T-helper 17 cell (primary cell): ENCODE measurements at places on chromosomes 1 and 21. TPM values are rescaled to one million over a fixed set of nuclear protein-coding genes. Genes with fewer than 3 reads are reported as not detected.

GRCh38 chr1:4510276-4510691, 144.1 kb upstream of the AJAP1 start:
- DNase-seq: no peak

DNA sequence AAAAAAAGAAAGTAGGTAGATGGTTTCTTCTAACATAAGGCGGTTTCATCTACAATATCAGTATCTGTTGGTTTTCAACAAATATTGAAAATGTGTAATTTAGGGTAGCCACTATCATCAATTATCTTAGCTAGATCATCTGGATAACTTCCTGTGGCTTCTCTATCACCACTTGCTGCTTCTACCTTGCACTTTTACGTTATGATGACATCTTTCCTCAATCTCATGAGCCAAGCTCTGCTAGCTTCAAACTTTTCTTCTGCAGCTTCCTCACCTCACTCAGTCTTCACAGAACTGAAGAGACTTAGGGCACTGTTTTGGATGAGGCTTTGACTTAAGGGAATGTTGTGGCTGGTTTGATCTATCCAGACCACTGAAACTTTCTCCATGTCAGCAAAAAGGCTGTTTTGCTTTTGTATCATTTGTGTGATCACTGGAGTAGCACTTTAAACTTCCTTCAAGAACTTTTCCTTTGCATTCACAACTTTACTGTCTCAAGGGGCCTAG, 144.9 kb upstream of the HP1BP3 start:
- DNase-seq: no peak

DNA sequence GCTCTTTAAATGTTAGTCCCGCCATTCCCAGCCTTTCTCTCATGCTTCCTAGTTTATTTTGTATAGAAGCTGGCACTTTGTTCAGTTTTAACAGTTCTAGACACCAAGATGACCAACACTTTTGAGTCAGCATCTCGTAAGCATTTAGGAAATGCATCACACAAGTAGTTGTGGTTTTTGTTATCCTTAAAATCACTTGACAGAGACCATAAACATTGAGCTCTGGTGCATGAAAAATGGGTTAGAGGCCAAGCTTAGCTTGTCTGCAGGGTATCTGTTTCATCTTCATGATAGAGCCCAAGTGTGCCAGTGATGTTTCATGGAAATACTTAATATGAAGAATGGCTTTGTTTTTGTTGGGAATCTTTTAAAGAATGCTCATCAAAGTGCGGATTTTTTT, 159.7 kb downstream of the DISP1 start:
- DNase-seq: no peak

CELA2B gene
- total RNA-seq: not detected

GRCh38 chr21:46038871-46039397, 57.4 kb downstream of the COL6A1 start:
- DNase-seq: no peak

- DNase-seq: no peak
These were observed 122.0 kb downstream of the UCHL5 start for GRCh38 chr1:192937128-192937527.

OR1C1 gene
- total RNA-seq: not detected

UBASH3A gene
- 49.5 TPM for total RNA-seq

DNA sequence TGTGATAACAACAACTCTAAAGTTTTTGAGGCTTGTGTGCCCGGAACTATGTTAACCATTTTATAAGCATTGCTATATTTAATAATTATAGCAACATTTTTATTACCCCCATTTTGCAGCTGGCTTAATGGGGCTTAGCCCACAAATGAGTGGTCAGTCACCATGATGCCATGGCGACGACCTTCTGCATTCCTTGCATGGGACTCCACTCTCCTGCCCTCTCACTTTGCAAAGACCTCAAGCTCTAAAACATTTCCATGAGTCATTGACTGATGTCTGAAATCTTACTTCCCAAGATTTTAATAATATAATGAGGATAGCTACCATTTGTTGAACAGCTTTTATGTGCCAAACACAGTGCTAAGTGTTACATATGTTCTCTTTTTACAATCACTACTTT, 15.4 kb downstream of the NGF start:
- no peak for DNase-seq

DNA sequence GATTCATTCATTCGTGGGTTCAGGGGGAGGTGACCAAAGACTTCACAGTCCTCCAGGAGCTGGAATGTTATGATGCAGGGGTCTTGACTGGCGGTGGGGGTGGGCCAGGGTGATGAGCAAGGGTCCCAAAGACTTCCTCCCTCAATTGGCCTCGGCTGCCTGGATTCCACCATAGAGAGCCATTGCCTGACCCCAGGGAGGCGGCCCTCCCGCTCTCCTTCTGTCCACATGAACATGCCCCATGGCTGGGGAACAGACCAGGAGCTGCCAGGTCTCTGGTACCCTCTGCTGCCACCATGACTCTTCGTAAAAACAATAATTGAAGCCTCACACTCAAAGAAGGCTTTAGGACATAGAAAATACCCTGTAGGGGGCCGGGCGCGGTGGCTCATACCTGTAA, 102.5 kb upstream of the CASZ1 start:
- no peak for DNase-seq

- DNase-seq: no peak
These were observed 16.8 kb downstream of the CFAP45 start for GRCh38 chr1:159883134-159883533.

- no peak for DNase-seq
These were observed 328.9 kb downstream of the PTBP2 start for GRCh38 chr1:97050506-97050905.

DNA sequence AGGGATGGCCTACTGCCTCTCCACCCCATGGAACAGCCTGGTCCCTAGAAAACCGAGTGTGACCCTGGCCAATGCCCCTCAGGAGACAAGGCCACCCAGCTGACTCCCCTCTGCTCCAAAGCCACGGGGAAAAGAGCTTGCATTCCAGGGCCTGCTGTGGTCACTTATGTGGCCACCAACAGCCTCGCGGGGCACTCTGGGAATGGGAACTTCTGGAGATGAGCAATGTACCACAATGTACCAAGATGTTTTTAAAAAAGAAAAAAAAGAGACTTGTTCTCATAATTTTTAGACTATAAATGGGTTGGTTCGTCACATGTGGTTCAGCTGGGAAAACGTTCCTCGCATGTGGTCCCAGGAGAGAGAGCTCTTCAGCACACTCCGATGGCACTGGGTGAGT, 62.8 kb downstream of the SLC66A1 start:
- DNase-seq: no peak

TFF1 gene
- not detected for total RNA-seq

DNA sequence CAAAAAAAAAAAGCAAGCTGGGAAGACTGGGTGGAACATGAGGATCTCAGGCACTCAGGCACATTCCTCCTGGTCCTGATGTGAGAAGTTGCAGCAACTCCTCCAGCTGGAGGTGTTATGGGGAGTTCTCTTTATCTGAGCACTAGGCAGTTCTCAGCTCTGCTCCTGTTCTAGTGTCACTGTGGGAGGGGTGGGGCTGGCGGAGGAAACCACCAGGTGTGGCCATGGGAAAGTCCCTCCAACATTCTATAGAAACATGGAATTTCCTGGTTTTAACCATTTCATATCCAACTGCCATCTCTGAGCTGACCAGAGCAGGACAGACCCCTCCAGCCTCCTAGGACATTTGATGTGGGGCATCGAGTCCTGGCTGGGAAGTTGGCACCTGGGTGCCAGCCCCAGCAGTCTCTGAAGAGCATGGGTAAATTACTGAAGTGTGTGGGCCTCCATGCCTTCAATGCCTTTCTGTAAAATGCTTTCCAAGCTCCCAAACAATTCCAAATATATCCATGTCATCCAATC, 804 bp upstream of the IKBKE start:
- no peak for DNase-seq

GRCh38 chr1:42177541-42177981, 13.0 kb upstream of the GUCA2A start:
- DNase-seq: no peak

DNA sequence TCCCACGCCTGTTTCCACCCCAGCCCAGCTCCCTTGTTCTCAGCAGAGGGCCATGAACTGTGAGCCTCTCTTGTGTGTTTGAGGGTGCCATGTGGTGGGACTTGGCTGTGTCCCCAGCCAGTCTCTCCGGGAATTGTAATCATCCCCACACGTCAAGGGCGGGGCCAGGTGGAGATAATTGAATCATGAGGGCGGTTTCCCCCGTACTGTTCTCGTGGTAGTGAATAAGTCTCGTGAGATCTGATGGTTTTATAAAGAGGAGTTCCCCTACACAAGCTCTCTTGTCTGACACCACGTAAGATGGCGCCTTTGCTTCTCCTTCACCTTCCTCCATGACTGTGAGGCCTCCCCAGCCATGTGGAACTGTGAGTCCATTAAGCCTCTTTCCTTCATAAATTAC, 57.2 kb upstream of the COL6A2 start:
- DNase-seq: no peak

DNA sequence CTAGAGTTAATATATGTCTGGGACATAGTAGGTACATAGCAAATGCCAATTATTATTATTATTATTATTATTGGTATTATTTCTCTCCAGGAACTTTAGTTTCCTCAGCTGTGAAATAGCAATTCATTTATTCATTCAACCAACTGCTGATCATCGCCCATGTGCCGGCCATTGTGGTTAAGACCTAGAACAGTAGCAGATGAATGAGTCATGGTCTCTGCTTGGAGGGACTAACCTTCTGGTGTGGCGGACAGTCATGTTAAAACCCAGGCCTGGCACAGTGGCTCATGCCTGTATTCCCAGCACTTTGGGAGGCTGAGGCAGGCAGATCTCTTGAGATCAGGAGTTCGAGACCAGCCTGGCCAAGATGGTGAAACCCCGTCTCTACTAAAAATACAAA, 23.8 kb upstream of the LDLRAP1 start:
- no peak for DNase-seq

GRCh38 chr1:6026095-6026809, 19.4 kb upstream of the KCNAB2 start:
- peak; percentile 87 for DNase-seq

LIN28A gene
- total RNA-seq: not detected

SERTAD4 gene
- not detected for total RNA-seq

HCRTR1 gene
- not detected for total RNA-seq

DNA sequence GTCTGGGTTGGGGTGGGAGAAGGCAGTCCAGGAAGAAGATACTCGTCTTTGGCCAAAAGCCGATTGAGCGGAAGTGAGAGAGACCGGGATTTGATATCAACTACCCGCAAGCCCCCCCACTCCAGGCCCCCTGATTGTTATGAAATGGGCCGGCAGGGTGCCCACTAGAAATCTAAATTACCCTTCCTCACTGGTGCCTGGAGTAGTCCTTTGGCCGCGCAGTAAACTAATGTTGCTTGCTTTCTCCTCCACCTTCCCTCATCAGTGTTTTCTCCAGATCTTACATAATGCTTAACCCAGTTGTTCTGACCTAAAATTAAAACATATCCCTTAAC, 119.2 kb upstream of the BARHL2 start:
- DNase-seq: no peak

DNA sequence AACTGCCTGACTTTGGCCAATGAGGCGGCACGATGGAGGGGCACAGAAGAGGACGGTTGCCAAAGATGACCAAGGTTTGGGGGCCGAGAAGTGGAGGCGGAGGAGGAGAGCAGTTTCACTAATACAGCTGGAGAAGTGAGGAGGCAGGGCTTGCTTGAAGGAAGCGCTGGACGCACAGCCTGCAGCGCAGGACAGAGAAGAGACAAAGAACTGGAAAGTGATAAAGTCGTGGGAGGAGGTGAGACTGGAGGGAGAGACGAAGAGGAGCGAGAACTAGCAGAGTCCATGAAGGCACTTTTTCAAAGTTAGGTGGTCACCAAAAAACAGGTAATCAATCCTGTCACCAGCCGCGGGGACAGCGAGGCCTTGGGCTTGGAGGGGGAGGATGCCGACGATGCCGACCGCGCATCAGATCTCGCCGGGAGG, 771 bp downstream of the PACC1 start:
- no peak for DNase-seq

- DNase-seq: no peak
These were observed 125.4 kb downstream of the EDEM3 start for GRCh38 chr1:184629266-184629665.

SELENBP1 gene
- total RNA-seq: not detected

DNA sequence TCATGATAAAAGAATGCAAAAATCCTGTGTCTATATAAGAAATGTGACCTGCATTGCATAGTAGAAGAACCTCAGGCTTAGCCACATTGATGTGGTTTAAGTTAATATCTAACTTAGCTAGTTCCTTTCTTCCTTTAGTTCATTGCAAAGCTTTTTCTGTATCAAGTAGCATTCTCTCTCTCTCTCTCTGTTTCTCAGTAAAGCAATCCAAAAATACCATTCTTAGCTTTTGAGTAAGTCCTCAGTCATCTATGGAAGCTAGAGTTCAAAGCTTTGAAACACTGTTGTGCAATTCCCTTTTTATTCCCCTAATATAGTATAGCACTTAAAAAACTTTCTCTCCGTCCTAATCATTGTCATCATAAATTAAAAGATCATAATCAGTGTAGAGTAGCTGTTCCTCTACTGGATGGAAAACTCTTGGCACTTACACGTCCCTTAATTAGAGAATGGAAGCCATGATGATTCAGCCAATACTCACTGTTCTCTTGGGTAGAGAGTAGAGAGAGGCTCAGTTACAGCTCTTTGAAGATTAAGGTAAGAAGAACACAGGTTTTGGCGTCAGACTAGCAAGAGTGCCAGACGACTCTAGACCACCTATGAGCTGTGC, 350.3 kb upstream of the LYPLAL1 start:
- DNase-seq: no peak

DNA sequence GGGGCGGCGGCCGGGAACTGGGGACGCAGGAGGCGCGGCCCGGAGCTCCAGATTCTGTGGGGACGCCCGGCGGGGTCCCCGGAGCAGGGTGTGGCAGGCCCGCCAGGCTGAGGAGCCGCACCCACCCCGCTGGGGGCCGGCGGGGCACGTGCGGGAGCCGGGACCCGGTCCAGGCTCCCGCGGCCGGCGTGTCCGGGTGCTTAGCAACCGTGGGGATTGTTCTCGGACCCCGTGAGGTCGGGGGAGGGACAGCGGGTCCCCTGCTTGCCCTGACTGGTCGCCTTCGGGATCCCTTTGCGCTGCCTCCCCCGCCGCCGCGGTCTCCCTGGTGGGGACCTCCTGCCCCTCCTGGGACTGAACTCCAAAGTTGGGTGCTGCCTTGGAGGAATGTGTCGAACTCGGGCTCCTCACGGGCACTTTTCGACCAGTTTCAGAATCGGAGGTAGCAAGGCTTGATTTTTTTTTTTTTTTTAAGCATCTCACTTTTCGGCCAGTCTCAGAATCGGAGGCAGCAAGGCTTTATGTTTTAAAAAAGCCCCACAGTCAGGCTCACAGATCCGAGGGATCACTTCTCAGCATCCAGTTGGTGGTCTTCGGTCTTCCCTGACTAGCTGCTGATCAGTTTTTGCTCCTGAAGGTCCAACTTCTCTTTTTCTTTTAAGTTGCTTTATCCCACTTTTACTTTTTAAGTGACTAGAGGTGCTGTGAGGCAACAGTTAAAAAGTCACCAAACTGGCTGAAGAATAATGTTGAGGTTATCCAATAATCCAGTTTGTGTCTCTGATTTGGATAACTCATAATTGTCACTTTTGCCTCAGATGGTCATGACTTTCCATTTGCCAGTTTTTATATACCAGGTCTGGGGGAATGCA, 648 bp downstream of the FAM76A start:
- no peak for DNase-seq

TINAGL1 gene
- total RNA-seq: not detected
